ENCODE measurements at places on chromosomes 12 and 14.

GRCh38 chr12:95205685-95206084 lies 11.6 kb downstream of the FGD6 start:
- no peak for DNase-seq

DNA sequence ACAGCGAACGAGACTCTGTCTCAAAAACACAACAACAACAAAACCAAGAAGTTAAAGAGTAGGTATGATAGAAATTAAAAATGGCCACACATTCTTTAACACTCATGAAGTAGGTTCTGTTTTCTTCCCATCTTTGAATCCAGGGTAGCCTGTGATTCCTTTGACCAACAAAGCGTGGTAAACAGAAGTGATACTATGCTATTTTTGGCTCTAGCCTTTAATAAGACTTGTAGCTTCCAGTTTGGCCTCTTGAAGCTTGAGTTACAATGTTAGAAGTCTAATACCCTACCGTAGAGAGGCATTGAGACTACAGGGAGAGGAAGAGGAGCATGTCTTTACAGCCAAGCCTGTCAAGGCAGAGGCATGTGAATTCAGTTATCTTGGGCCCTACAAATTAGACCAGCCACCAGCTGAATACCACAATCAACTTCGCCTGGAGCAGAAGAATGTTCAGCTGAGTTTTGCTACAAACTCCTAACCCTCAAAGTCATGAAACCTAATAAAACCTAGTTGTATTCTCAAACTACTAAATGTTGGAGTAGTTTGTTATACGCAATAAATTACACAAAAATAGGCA lies 4.9 kb upstream of the NEMF start:
- no peak for DNase-seq

- DNase-seq = no peak
Measured at GRCh38 chr14:101349108-101349507, 212.2 kb upstream of the DIO3 start.

DNA sequence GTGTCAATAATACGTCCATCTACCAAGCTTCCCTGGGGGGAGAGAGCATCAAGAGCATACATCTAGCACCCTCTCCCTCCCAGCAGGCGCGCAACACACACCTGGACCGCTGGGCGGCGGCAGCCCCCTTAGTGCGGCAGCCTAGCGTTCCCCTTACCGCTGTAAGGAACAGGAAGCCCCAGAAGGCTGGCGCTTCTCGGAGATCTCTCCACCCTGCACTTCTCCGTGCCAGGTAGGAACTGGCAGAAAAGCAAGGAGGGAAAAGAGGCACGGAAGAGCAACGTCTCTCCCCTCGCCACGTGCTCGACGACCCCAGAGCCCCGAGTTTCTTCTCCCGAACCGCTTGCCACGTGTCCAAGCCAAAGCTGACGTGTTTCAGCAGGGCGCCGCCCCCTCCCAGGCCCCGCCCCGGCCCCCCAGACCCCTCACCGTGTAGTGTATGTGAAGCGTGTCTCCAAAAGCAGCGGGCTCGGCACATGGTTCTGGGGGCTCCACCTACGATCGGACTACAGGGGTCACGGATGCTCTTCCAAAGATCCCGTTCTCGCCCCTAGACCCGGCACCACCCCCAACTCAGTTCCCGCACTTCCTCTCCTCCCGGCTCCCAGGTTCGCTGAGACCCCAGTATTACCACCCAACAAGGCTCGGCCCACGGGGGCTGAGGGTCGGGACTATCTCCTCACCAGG lies 532 bp downstream of the FKBP11 start:
- peak; percentile 80 for DNase-seq

DNA sequence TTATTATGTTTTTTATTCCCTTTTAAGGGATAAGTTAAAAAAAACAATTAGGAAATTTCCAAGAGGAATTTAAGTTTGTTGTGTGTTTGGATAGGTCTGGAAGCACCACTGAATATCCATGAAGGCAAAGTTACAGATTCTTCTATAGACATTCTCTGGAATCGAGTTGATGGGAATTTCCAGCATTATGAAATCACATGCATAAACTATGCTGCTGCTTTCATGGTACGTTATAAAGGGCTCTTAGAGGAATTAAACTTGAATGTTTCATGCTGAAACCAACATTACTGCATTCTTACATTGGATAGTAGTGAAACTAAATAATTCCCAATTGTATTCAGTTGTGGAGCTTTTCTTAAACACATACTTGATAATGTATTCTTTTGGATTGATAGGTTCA lies 21.5 kb upstream of the PTPRQ start:
- no peak for DNase-seq

- no peak for DNase-seq
Measured at GRCh38 chr12:42780671-42781070, 191.1 kb upstream of the PRICKLE1 start.

- DNase-seq = no peak
Measured at GRCh38 chr12:5582018-5582417, 150.1 kb downstream of the NTF3 start.

DNA sequence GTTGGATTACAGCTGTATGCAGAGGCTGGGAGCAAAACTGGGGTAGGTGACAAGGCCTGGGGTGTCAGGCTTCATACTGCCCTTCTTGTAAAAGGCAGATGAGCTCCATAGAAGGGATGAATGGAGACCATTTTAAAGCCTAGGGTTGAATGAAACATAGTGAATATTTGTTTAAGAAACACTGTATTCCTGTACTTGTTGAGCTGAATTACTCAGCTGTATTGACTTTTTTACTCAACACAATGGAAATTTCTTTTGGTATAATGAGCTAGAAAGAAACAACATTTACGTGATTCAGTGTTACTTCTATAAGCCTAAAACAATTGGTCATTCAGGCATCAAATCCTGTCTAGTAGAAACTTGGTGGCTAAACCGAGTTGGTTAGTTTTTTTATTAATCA lies 14.1 kb downstream of the ATP6V0A2 start:
- no peak for DNase-seq

GRCh38 chr14:53048631-53049030 lies 97.8 kb upstream of the FERMT2 start:
- DNase-seq = no peak

GRCh38 chr12:59833408-59833807 lies 237.6 kb downstream of the SLC16A7 start:
- no peak for DNase-seq

DNA sequence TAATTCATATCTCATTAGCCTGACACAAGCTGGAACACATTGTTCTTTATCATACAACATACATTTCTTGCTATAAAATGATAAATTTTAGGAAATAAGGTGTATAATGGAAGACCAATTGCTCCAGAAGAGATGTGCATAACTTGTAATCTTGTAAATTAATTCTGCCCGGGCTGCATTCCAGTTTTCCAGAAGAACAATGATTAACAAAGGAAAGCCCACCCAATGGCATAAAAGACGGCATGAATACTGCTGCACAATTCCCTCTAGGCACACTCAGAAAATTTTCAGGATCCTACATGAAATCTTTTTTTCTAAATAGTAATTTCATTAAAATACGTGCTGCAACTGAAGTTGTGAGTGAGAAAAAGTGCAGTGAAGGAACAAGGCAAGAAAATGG lies 137.4 kb upstream of the KRR1 start:
- DNase-seq = no peak

DNA sequence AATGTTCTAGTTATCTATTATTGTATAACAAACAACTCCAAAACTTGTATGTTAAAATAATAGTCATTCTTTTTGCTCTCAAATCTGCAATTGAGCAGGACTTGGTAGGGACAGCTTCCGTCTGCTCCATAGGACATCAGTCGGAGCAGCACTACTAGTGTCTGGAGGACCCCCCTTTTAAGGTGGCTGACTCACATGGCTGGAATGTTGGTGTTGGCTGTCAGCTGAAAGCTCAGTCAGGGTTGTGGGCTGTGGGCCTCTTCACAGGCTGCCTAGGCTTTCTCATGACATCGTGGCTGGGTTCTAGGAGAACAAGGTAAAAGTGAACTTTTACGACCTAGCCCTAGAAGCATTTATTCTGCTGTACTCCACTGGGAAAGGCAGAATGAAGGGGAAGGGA lies 160.6 kb downstream of the ANO4 start:
- no peak for DNase-seq

- no peak for DNase-seq
Measured at GRCh38 chr12:89418228-89418910, 66.1 kb upstream of the DUSP6 start.

GRCh38 chr14:91729756-91730155 lies 2.1 kb downstream of the CATSPERB start:
- DNase-seq = no peak

- peak; percentile 94 for DNase-seq
Measured at GRCh38 chr12:50504798-50505674, at the start of gene DIP2B. Gene DIP2B (plus strand): TSS chr12:50504985. CDS start chr12:50505141, 156 bp downstream.

DNA sequence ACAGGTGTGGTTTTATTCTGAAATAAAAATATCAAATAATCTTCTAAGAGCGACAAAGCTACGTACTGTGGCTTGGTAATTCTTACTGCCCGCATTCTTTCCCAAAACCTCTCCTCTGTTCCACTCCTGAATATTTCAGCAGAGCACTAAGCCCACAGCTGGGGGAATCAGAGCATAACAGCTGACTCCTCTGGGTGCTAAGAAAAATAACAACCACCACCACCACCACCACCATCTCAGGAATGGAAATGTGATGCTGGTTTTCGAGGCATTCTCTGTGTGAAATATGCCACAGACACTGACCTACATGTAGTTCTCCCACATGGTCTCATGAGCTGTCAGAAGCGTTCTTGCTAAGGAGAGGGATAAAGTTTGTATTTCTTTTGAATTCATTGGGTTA lies 183.7 kb downstream of the BMP4 start:
- DNase-seq = no peak

GRCh38 chr12:63985456-63985855 lies 141.0 kb downstream of the SRGAP1 start:
- no peak for DNase-seq

- no peak for DNase-seq
Measured at GRCh38 chr14:103421556-103421955, 36.3 kb downstream of the MARK3 start.

Data from CD4-positive, alpha-beta memory T cell (primary cell).